AML-193 (cell line): ENCODE measurements at places on chromosomes 7 and 10.

DNA sequence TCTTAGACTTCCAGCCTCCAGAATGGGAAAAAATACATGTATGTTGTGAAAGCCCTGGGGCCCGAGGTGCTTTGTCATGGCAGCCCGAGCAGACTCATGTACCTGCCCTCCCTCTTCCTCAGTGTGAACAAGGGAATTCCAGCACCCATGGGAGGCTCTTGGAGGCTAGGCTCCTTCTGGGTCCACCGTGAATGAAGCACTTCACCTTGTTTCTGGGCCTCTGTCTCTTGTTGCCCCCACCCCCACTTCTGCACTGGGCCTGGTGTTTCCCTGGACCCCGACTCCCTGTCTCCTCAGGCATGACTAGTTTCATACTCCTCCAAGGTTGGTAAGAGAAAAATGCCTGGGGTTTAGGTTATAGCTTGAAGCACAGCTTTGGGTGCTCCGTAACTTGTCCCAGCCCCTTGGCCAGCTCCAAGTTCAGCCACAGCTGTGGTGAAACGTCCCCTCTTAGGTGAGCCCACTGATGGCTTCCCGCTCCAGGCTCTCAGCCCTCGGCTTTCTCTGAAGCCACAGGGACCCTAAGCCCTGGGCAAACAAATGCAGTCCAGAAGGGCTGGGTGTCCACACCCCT, 30.2 kb upstream of the ARHGAP22 start:
- no peak for DNase-seq

- DNase-seq = no peak
Measured at GRCh38 chr7:104089612-104090011, 100.2 kb upstream of the RELN start.

DNA sequence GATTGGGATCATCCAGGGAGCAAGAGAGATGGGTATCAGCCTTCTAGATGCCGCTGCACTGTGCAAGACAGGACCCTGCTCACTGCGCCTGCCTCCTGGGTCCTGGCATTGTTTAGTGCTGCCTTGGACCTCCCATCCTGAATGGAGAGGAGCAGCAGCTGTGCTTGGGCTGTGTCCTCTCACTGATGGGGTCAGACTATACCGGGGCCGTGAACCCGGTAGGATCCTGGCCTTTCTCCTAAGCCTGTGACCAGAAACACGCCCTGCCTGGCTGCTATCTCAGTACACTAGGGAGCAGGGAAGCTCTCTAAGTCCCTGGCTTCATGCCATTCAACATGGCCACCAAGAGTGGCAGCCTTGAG, 309.4 kb upstream of the ZNF32 start:
- no peak for DNase-seq

- DNase-seq = no peak
Measured at GRCh38 chr7:47482013-47482875, 99.7 kb downstream of the TNS3 start.

- no peak for DNase-seq
Measured at GRCh38 chr10:61283481-61284221, 169.5 kb downstream of the TMEM26 start.

DNA sequence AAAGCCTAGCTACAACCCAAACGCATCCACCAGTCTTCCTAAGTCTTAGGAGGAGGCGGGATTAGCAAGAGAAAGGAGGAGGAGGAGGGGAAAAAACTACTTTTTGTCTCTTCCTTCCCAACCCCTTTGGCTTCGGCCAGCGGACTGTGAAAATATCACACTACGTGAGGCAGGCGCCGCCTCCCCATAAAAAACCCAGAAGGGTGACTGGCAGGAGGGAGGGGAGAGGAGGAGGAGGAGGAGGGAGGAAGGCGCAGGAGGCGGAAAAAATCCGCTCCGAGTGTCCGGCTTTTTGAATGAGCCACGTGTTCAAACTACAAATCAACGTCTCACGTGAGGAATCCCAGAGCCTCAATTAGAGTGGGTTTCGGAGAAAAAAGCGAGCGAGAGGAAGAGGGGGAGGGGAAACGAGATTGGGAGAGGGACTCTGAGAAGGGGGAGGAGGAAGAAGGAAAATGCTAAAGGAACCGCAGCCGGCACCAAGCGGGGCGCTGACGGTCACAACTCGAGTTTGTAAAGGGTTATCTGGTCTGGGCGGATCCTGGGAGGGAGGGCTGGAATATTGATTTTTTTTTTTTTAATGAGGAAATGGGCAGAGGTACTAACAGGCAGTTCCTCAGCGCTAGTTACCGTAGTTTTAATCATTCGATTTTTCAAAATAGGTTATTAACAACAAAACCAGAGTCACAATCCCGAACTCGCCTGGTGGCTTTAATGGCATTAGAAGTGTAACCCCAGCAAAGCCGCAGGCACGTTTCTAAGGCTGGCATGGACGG, at the start of gene IGF2BP3:
Gene IGF2BP3, minus strand, starts transcription at position 162 of the 776 bp plus-strand sequence. CDS start 381 bp downstream, outside the sequence.
- no peak for DNase-seq

GRCh38 chr7:7582596-7582995, 15.9 kb downstream of the MIOS start:
- DNase-seq = no peak
